Natural killer cell treated with Interleukin-12 subunit alpha and Interleukin-12 subunit beta and Interleukin-15 and Interleukin-18, amount 100 ng/mL, for 72 hours (primary cell): ENCODE measurements at places on chromosomes 7 and 10. TPM values are rescaled to one million over a fixed set of nuclear protein-coding genes. Genes with fewer than 3 reads are reported as not detected.

Gene MEOX2
- not detected for total RNA-seq

Gene HKDC1
- total RNA-seq: not detected

Gene GIMAP6
- 55.8 TPM for total RNA-seq

- H3K36me3 ChIP-seq: no peaks in the 10 kb centered on the region
- DNase-seq: no peak
- no peak overlapping the region for H3K4me3 ChIP-seq
- H3K27ac ChIP-seq: no peak overlapping the region
- H3K4me1 ChIP-seq: no peaks in the 10 kb centered on the region
These were observed 219.7 kb upstream of the ZMIZ1 start for GRCh38 chr10:78849115-78849514.

- H3K4me3 ChIP-seq: no peak overlapping the region
- H3K4me1 ChIP-seq: peaks cover 60% of the 10 kb centered on the region
- no peaks in the 10 kb centered on the region for H3K27me3 ChIP-seq
- no peak overlapping the region for H3K27ac ChIP-seq
- no peaks in the 10 kb centered on the region for H3K36me3 ChIP-seq
These were observed 59.2 kb downstream of the HK1 start for GRCh38 chr10:69337296-69338132.

Gene TUBB8
- total RNA-seq: not detected

Gene STEAP2
- 3.1 TPM for total RNA-seq

Gene CALHM1
- total RNA-seq: not detected

Gene SKAP2
- 35.7 TPM for total RNA-seq

Gene RPEL1
- total RNA-seq: not detected

Gene CCM2
- total RNA-seq: 59.2 TPM

Gene ATOH7
- not detected for total RNA-seq

DNA sequence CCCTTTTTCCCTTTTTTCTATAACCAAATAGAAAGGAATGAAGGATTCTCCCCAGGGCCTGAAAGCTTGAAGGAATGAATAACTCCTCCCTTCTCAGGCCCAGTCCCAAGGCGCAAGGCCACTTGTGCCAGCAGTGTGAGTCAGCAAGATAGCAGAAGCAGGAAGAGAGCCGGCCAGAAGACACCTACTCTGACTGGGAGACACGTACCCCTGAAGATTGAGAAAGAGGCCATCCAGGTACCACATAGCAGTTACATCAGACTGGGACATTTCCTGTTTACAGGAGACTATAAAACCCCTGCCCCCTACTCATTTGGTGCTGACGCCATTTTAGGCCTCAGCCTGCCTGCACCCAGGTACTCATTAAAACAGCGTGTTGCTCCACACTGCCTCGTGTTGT lies 65.5 kb downstream of the LRRC17 start:
- DNase-seq: no peak
- no peaks in the 10 kb centered on the region for H3K36me3 ChIP-seq
- no peaks in the 10 kb centered on the region for H3K4me1 ChIP-seq

DNA sequence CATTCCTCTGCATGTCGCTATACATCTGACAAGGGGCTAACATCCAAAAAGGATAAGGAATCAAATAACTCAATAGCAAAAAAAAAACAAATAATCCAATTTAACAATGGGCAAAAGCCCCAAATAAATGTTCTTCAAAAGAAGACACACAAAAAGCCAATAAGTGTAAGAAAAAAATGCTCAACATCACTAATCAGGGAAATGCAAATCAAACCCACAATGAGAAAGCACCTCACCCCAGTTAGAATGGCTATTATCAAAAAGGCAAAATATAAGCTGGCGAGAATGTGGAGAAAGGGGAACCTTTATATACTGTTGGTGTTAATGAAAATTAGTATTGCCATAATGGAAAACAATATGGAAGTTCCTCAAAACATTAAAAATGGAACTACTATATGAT lies 14.3 kb downstream of the ARHGAP12 start:
- no peaks in the 10 kb centered on the region for H3K27me3 ChIP-seq
- peaks cover 34% of the 10 kb centered on the region for H3K4me1 ChIP-seq
- no peak overlapping the region for H3K4me3 ChIP-seq
- DNase-seq: no peak
- H3K36me3 ChIP-seq: no peaks in the 10 kb centered on the region

DNA sequence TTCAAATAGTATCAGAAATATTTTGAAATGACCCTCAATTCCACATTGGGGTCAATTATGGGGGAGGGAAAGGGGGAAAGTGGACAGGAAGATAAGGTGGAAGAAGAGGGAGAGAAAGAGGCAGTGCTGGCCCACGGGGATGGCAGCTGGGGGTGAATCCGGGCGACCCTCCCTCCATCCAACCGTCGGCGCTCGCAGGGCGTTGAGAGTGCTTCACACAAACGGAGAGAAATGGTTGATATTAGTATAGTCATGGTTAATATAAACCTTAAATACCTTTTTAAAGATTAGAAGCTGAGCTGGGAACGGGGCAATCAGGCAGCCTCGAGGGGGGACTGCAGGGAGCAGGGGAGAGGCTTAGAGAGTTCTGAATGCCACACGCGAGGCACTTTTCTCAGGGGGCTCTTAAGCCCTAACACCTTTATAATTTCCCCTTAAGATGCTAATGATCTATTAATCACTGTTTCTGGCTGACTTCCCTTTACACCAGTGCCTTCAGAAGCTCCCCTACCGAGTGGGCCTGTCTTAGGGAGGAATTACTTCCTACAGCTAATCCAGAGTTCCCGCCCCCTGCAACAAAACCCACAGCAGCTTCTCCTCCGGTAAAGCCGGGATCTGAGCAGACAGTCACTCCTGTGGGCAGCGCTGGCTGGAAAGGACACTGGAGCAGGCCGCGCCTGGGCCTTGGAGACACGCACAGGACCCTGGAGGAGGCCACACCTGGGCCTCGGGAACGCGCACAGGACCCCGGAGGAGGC lies 39.5 kb downstream of the PRKAG2 start:
- no peaks in the 10 kb centered on the region for H3K27me3 ChIP-seq
- peak overlapping the region; percentile 86 for H3K27ac ChIP-seq
- DNase-seq: peak; percentile 51
- peak overlapping the region; percentile 74 for H3K4me3 ChIP-seq
- H3K4me1 ChIP-seq: peaks cover 22% of the 10 kb centered on the region
- no peaks in the 10 kb centered on the region for H3K36me3 ChIP-seq

DNA sequence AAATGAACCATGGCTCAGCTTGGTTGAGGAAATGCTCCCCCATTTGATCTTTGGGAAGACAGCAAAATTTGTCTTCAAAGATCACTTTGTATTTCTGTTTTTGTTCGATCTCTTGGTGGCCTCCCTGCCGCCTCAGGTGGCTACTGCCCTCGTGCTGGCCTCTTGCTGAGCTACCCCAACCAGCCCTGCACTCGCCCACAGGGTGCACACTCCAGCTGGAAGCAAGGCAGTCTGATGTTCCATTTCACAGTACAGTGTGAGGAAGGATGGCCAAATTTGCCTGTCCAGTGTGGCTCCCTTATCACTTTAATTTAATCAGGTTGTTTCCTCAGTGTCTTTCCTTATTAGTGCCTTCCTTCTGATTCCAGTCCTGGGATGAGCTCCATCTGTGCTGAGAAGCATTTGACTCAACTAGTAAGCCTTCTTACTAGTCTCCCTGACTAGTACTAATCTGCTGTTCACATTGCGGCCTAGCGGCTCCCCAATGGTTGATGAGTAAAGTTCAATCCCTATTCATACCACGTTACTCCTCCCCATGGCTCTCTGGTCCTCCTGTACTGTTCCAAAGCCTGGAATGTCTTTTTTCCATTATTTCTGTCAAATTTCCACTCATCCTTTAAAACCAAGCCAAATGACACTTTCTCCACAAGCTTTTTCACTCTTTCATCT lies 8.2 kb downstream of the MYOF start:
- no peaks in the 10 kb centered on the region for H3K36me3 ChIP-seq
- H3K4me1 ChIP-seq: no peaks in the 10 kb centered on the region
- H3K27ac ChIP-seq: no peak overlapping the region

- H3K4me3 ChIP-seq: peak overlapping the region; percentile 49
- H3K4me1 ChIP-seq: peaks cover 4% of the 10 kb centered on the region
- H3K27me3 ChIP-seq: peaks cover 20% of the 10 kb centered on the region
- no peak overlapping the region for H3K27ac ChIP-seq
- no peak for DNase-seq
These were observed 1.2 kb downstream of the VPS37D start for GRCh38 chr7:73668886-73669230.

- DNase-seq: no peak
- H3K4me1 ChIP-seq: peaks cover 18% of the 10 kb centered on the region
- peaks cover 61% of the 10 kb centered on the region for H3K27me3 ChIP-seq
- H3K4me3 ChIP-seq: peak overlapping the region; percentile 28
- H3K27ac ChIP-seq: no peak overlapping the region
These were observed 2.8 kb downstream of the TET1 start for GRCh38 chr10:68562661-68563570.
